Chondrocyte (in vitro differentiated cells): ENCODE measurements at places on chromosomes 1 and 21. TPM values are rescaled to one million over a fixed set of nuclear protein-coding genes. Genes with fewer than 3 reads are reported as not detected.

NMNAT2 gene
- 3.0 to 5.5 TPM (median 4.9 TPM) in 3 replicates for total RNA-seq

ANGPTL3 gene
- total RNA-seq = 0.10 TPM in 1 of 3 replicates, not detected in the others

XKR8 gene
- 3.5 to 9.9 TPM (median 7.8 TPM) in 3 replicates for total RNA-seq

BMP8B gene
- 0.07 to 0.25 TPM (median 0.18 TPM) in 3 replicates for total RNA-seq

CHI3L2 gene
- total RNA-seq = not detected in 3 replicates

NEXN gene
- total RNA-seq = 46.2 to 48.3 TPM (median 47.6 TPM) in 3 replicates

GRCh38 chr1:26287033-26287711 lies 7.3 kb downstream of the SH3BGRL3 start:
- peaks cover 39% of the 10 kb centered on the region for H3K4me1 ChIP-seq
- H3K4me3 ChIP-seq = no peak overlapping the region

DNA sequence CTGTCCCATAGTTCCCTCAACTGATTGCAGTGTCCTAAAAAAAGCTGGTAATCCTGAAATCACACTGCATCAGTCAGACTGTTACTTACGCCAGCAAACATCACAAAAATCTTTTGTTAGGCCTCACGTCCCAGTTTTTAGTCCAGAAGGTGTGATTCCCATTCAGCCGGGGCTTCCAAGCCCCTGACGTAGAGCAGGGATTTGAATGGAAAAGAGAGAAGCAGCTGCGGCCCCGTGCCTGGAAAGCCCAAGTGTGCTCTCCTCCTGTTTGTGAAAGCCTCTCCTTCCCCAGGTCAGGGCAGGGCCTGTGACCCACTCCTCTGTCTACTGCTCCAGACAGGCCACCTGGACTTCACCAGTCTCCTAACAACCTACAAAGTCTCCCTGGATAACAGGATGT lies 20.7 kb downstream of the KCNA10 start:
- H3K27ac ChIP-seq = no peak overlapping the region
- H3K27me3 ChIP-seq = peaks cover 20% of the 10 kb centered on the region
- DNase-seq = no peak
- no peaks in the 10 kb centered on the region for H3K4me1 ChIP-seq

- H3K4me3 ChIP-seq = no peak overlapping the region
- no peak overlapping the region for H3K27ac ChIP-seq
- H3K27me3 ChIP-seq = peaks cover 3% of the 10 kb centered on the region
- no peak for DNase-seq
Observed at GRCh38 chr1:12677565-12677964, 33.7 kb downstream of the AADACL4 start.

GRCh38 chr1:89490389-89490788 lies 34.2 kb upstream of the LRRC8B start:
- H3K4me3 ChIP-seq = no peak overlapping the region
- H3K4me1 ChIP-seq = no peaks in the 10 kb centered on the region
- H3K36me3 ChIP-seq = no peaks in the 10 kb centered on the region
- peaks cover 18% of the 10 kb centered on the region for H3K27me3 ChIP-seq
- no peak overlapping the region for H3K27ac ChIP-seq

DNA sequence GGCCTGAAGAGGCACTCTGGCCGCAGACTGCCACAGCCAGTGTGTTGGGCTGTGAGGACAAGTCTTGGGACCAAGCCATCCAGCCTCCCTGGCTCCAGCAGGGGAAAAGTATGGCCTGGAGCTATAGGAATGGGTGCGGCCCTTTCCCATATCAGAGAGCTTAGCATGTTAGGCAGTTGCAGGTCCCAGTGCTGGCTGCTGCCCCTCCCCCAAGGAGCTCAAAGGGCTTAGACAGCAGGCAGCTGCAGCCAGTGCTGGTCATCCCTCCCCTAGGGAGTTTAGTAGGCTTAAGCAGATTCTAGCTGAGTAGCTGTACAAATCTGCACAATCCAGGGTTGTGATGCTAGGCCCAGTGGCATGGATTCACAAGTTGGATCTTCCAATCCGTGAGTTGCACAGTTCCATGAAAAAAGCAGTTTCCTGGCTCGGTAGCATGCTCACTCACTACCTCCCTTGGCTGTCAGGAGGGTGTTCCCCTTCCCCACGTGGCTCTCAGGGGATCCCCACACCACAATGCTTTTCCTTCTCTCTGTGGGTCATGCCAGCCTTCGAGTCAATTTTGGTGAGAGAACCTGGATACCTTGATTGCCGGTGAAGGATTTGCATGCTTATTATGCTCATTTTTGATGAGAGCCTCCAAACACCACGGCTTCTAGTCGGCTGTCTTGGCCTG lies 1490.8 kb downstream of the BRINP3 start:
- DNase-seq = no peak
- no peak overlapping the region for H3K27ac ChIP-seq
- H3K4me3 ChIP-seq = no peak overlapping the region
- H3K36me3 ChIP-seq = peaks cover 2% of the 10 kb centered on the region

GRCh38 chr21:44539991-44540666 lies at the start of gene KRTAP10-1:
KRTAP10-1 (minus strand) TSS chr21:44540195; CDS start chr21:44540150, 45 bp downstream.
- DNase-seq = no peak
- no peaks in the 10 kb centered on the region for H3K36me3 ChIP-seq
- H3K4me1 ChIP-seq = no peaks in the 10 kb centered on the region
- H3K27me3 ChIP-seq = peaks cover 8% of the 10 kb centered on the region
- H3K27ac ChIP-seq = no peak within 1 kb of the TSS

- no peak overlapping the region for H3K27ac ChIP-seq
- H3K27me3 ChIP-seq = no peaks in the 10 kb centered on the region
- H3K36me3 ChIP-seq = no peaks in the 10 kb centered on the region
- peaks cover 60% of the 10 kb centered on the region for H3K4me1 ChIP-seq
- H3K4me3 ChIP-seq = peak overlapping the region; percentile 94
Observed at GRCh38 chr1:157042846-157043245, 2.7 kb downstream of the ARHGEF11 start.

GRCh38 chr1:232578651-232579195 lies 51.2 kb downstream of the SIPA1L2 start:
- H3K4me1 ChIP-seq = peaks cover 16% of the 10 kb centered on the region
- no peaks in the 10 kb centered on the region for H3K27me3 ChIP-seq
- DNase-seq = no peak
- no peak overlapping the region for H3K27ac ChIP-seq

- H3K4me1 ChIP-seq = peaks cover 12% of the 10 kb centered on the region
- peak; percentile 77 for DNase-seq
Observed at GRCh38 chr1:53595906-53596305, 136.7 kb downstream of the DMRTB1 start.

DNA sequence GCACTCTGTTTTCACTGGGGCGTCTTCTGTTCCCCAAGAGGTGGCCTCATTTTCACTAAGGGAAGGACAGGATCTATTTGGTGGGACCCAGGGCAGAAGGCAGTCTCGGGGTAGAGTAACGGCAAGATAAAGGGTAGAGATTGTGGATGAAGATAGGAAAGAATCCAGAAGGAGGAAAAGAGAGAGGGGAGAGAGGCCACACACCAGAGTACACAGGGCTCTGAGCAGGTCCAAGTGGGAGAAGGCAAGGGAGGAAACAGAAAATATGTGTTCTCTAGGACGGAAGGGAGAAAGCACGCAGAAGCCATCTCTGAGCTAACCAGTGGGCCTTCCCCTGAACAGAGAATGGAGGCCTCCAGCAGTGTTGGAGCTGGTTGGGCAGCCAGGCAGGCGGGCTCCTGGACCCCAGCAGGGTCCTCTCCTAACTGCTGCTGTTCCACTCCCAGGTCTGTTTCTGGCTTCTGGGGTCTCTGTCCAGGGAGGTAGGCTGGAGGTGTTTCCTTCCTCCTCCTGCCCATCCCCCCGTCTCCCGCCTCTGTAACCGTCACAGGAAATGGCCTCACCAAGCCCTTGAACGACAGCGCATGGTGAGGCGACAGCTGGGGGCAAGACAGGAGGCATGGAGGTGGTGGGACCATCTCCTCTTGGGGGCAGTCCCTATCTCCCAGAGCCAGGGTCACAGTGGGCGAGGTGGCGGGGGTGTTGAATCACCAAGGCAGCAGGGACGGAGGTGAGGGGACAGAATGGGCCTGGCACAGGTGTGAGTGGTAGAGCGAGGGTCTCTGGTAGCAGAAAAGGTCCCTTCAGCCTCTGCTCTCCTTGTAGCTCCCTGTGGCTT lies 649 bp downstream of the PTPN7 start:
- H3K4me1 ChIP-seq = peaks cover 12% of the 10 kb centered on the region
- no peak for DNase-seq
- peaks cover 4% of the 10 kb centered on the region for H3K27me3 ChIP-seq
- no peak overlapping the region for H3K4me3 ChIP-seq
- H3K36me3 ChIP-seq = no peaks in the 10 kb centered on the region

GRCh38 chr1:156712626-156713025 lies 7.2 kb upstream of the CRABP2 start:
- H3K27ac ChIP-seq = peak overlapping the region; percentile 36
- no peak overlapping the region for H3K4me3 ChIP-seq
- peaks cover 58% of the 10 kb centered on the region for H3K4me1 ChIP-seq
- H3K36me3 ChIP-seq = peaks cover 2% of the 10 kb centered on the region
- no peak for DNase-seq
- H3K27me3 ChIP-seq = no peaks in the 10 kb centered on the region

GRCh38 chr21:14491269-14491681 lies 54.8 kb downstream of the SAMSN1 start:
- H3K36me3 ChIP-seq = no peaks in the 10 kb centered on the region
- no peak for DNase-seq
- no peak overlapping the region for H3K27ac ChIP-seq
- no peaks in the 10 kb centered on the region for H3K4me1 ChIP-seq
- no peaks in the 10 kb centered on the region for H3K27me3 ChIP-seq
- no peak overlapping the region for H3K4me3 ChIP-seq

GRCh38 chr1:180269645-180270529 lies 39.8 kb downstream of the LHX4 start:
- peaks cover 2% of the 10 kb centered on the region for H3K36me3 ChIP-seq
- H3K4me3 ChIP-seq = no peak overlapping the region
- no peak overlapping the region for H3K27ac ChIP-seq
